ENCODE measurements at places on chromosomes 1 and 21.
A peak's percentile ranks its signal among the peaks of the same experiment; 100 is the strongest.

DNA sequence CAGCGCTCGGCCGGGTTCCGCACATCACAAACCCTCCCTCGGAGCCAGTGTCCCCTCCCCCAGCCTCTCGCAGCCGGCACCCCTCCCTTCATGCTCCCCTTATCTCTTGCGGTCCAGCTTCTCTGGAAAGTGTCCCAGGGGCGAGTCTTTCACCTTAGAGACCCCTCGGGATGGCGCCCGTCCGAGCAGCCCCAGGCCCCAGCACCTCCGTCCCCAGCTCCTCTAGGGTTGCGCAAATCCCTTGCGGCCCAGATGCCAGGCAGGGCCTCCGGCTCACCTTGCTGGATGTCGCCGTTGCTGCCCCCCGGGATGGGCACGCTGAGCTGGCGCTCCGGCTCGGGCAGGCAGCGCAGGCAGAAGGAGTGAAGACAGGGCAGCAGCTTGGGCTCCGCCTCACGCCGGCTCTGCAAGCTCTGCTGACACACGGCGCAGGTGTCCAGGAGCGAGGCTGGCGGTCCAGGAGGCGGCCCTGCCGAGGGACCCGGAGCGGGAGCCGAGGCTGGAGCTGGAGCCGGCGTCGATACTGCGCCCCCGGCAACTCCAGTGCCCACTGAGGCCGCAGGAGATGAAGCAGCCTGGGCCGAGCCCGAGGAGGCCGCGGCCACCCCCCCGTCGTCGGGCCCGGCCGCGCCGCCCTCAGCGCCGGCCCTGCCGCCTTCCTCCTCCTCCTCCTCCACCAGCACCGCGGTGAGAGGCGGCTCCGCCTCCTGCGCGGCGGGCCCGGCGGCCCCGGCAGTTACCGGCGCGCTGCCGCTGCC, 550 bp downstream of the TRIM33 start:
- DNase-seq = peak; percentile 26

GRCh38 chr1:160188341-160188740, 2.0 kb upstream of the CASQ1 start:
- DNase-seq = no peak

DNA sequence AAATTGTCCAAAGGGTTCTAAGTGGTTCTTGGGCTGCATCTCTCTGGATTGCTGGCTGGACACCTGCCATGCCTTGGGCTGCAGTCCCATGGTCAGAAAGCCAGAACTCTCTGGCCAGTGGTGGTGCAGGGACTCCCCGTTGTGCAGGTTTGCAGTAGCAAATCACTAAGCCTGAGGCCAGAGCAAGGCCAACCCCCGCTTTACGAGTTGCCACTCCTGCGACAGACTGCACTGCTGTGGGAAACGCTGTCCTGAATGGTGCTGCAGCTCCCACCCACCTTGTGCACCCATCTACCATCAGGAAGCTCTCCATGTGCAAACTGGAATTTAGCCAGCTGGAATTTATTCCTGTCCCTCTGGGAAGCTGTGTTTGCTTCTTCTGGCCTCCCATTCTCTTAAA, 45.7 kb downstream of the LHX4 start:
- no peak for DNase-seq

DNA sequence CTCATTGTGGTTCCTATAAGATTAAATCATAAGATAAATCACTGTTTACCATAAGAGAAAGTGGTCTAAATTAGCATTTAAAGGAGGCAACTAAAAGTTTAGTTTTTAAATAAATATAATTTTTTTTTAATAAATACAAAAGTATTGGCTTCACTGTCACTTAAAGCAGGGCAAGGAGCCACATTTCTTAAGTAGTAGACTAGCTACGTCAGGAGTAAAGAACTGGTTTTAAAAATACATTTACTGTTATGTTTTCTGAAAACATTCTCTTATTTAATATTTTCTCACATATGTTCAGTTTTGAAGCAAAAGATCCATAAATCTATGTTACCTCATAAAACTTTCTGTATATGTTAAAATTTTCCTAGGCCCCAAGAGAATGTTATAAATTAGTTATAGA, 2.2 kb downstream of the ANGPTL1 start:
- DNase-seq = no peak

Data from activated CD4-positive, alpha-beta T cell treated with anti-CD3 and anti-CD28 coated beads, Interleukin-2, amount 50 U/mL, for 4 hours (primary cell).